ENCODE measurements at places on chromosomes 1 and 21. TPM values are rescaled to one million over a fixed set of nuclear protein-coding genes. Genes with fewer than 3 reads are reported as not detected.

CNKSR1 gene
- not detected for total RNA-seq

DNA sequence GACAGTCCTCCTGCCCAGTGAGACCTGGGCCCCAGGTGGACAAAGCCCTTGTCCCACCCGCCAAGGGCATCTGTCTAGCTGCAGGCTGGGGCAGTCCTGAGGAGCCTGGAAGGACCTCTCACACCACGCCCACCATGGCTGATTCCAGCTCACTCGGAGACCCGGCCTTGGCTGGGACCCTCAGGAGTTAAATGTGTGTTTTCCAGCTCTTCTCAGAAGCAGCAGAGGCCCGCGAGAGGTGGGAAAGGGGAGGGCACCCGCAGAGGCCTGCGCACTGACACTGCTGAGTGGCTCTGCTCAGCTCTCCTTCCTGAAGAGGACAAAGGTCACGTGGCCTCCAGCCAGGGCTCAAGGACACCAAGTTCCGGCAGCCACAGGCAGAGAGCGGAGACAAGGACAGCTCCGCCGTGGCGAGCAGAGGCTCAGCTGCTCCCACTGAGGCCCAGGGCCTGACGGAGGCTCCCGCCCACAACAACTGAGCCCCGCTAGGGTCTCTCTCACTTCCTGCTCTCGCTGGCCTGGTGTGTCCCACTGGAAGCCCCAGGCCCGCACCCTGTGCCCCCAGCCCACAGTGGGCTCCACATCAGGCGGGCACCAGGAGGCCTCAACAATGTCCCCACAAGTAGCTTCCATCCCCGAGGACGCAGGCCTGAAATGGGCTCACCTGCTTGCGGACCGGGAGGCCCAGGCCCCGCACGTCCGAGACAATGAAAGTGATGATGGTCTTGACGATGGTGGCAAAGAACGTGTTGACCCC is 16.9 kb downstream of the SLC19A1 start:
- DNase-seq = no peak

DNA sequence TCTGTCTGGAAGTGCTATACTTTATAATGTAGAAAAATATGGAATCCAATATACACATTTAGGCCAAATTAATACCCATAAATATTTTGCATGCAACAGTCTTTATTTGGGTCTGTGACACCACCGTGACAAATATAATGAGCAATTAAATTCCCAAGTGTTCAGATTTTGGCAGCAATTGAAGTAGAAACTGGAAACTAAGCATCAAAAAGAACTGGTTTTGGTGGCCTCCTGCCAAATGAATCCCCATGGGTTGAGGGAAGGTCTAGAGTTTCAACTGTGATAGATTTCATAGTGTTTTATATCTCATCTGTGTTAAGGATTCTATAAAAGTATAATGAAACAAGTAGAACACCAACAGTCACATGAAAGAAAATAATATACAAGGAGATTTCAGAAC is 88.4 kb downstream of the DPYD start:
- peak; percentile 42 for DNase-seq

MTR gene
- 11.5 TPM for total RNA-seq

PPIH gene
- total RNA-seq = 99.8 TPM

- no peak for DNase-seq
Measured at GRCh38 chr1:229279242-229279641, 8.3 kb downstream of the RAB4A start.

SLC44A5 gene
- total RNA-seq = not detected

DNA sequence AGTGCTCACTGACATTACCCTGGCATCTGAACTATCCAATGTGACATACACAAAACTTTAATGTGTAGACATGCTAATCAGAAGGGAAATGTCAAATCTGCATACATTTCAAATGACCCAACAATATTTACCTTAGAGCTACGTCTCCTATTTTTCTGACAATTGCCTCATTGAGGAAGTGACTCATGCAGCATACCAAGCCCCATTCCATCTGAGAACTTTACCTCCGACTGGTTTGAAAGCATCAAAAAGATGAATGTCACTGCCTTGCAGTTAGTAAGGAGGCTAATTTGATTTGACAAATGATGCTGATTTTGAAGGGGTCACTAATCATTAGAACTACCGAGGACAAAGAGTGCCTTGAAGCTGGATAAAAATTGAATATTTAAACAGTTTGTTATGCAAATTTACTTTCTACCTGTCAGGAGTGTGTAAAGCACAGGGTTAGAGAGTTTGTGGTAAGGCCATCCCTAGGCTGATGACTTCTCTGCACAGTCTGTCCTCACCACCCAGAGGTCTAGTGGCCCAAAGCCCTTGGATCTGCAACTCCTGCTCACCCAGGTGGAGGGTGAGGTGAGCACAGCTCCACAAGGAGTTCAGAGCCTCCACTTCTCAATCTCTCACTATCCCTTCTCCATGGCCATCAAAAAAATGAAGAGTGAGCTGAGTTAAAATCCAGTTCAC is 500.3 kb upstream of the C1orf87 start:
- peak; percentile 19 for DNase-seq

DNA sequence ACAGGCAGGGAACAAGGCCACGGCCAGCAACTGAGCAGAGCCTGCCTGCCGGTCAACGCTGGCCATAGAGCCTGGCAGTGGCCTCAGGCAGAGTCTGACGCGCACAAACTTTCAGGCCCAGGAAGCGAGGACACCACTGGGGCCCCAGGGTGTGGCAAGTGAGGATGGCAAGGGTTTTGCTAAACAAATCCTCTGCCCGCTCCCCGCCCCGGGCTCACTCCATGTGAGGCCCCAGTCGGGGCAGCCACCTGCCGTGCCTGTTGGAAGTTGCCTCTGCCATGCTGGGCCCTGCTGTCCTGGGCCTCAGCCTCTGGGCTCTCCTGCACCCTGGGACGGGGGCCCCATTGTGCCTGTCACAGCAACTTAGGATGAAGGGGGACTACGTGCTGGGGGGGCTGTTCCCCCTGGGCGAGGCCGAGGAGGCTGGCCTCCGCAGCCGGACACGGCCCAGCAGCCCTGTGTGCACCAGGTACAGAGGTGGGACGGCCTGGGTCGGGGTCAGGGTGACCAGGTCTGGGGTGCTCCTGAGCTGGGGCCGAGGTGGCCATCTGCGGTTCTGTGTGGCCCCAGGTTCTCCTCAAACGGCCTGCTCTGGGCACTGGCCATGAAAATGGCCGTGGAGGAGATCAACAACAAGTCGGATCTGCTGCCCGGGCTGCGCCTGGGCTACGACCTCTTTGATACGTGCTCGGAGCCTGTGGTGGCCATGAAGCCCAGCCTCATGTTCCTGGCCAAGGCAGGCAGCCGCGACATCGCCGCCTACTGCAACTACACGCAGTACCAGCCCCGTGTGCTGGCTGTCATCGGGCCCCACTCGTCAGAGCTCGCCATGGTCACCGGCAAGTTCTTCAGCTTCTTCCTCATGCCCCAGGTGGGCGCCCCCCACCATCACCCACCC is at the start of gene TAS1R3:
Gene TAS1R3, plus strand, starts transcription at position 213 of the 898 bp plus-strand sequence. Its CDS starts 66 bp downstream, at position 279.
- peak; percentile 22 for DNase-seq

Measured in M059J (cell line).